ENCODE measurements at places on chromosomes 5 and 9. TPM values are rescaled to one million over a fixed set of nuclear protein-coding genes. Genes with fewer than 3 reads are reported as not detected.
A peak's percentile ranks its signal among the peaks of the same experiment; 100 is the strongest.

DNA sequence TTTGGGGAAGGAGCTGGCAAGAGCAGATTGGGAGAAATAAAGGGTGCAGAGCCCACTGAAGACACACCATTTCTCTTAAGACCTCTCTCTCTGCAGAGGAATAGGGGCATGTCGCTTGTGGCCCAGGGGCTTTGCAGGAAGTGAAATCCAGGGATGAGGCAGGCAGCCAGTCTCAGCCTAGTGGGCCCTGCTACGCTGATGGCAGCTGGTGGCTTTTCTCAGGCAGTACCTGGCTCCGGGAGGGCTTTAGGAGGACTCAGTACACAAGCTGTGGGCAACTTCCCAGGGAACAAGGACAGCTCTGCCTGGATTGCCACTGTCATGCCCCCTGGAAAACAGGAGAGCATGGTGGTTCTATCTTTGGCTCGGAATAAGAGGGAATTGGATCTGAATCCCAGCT, 76.2 kb upstream of the NEURL1B start:
- no peak for DNase-seq
- no peak overlapping the region for H3K4me3 ChIP-seq
- H3K27ac ChIP-seq: peak overlapping the region; percentile 71

- H3K27ac ChIP-seq: peak overlapping the region; percentile 96
- H3K36me3 ChIP-seq: no peaks in the 10 kb centered on the region
- peak overlapping the region; percentile 87 for H3K4me3 ChIP-seq
- peaks cover 23% of the 10 kb centered on the region for H3K4me1 ChIP-seq
Observed at GRCh38 chr9:2013743-2014475, 1.2 kb upstream of the SMARCA2 start.

- no peaks in the 10 kb centered on the region for H3K27me3 ChIP-seq
- no peak overlapping the region for H3K27ac ChIP-seq
- no peak for DNase-seq
- no peak overlapping the region for H3K4me3 ChIP-seq
- no peaks in the 10 kb centered on the region for H3K4me1 ChIP-seq
Observed at GRCh38 chr9:107274096-107274495, 9.0 kb upstream of the RAD23B start.

The CDH9 gene
- not detected for polyA plus RNA-seq

DNA sequence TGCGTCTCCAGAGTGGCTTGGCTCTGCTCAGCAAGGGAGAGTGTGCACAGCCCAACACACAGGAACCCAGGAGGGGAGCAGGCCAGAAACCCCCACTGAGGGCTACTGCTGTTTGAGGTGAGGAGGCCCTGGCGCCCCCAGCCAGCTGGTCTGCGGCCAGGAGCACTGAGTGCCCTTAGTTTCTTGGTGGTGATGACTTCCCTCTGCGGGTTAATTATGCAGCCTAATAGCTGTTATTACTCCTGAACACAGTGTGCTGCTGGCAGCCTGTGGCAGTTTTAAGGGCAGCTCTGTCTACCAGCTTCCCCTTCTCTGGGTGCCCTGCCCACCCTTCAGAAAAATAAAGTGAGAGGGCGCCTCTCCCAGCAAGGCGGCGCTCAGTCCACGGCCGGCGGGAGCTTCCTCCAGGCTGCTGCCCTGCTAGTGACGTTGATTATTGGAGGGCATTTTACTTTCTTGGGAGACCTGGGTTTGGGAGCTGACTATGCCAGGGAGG, 19.2 kb downstream of the GADD45G start:
- no peaks in the 10 kb centered on the region for H3K27me3 ChIP-seq
- H3K4me1 ChIP-seq: no peaks in the 10 kb centered on the region
- H3K36me3 ChIP-seq: no peaks in the 10 kb centered on the region
- H3K4me3 ChIP-seq: no peak overlapping the region
- H3K27ac ChIP-seq: peak overlapping the region; percentile 88

The HRCT1 gene
- polyA plus RNA-seq: 12.7 TPM

- no peaks in the 10 kb centered on the region for H3K4me1 ChIP-seq
- no peak overlapping the region for H3K27ac ChIP-seq
Observed at GRCh38 chr5:15601274-15601673, 101.3 kb downstream of the FBXL7 start.

DNA sequence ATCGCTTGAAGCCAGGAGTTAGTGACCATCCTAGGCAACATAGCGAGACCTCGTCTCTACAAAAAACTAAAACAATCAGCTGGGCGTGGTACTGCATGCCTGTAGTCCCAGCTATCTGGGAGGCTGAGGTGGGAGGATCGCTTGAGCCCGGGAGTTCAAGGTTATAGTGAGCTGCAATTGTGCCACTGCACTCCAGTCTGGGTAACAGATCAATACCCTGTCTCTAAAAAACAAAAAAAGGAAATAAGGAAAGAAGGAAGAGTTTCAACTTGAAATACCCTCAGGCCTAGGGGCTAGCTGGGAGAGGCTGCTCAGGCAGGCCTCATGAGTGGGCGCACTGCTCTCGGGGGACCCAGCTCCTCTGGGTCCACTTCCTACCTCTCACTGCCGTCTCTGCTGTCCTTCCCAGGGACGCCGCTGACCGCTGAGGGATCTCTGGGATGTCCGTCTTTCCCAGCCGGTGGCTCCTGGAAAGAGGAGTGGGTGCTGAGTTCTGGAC, 56.4 kb downstream of the PRRT1B start:
- H3K27ac ChIP-seq: no peak overlapping the region
- no peak for DNase-seq
- H3K4me3 ChIP-seq: no peak overlapping the region
- H3K4me1 ChIP-seq: peaks cover under 1% of the 10 kb centered on the region
- H3K27me3 ChIP-seq: no peaks in the 10 kb centered on the region

DNA sequence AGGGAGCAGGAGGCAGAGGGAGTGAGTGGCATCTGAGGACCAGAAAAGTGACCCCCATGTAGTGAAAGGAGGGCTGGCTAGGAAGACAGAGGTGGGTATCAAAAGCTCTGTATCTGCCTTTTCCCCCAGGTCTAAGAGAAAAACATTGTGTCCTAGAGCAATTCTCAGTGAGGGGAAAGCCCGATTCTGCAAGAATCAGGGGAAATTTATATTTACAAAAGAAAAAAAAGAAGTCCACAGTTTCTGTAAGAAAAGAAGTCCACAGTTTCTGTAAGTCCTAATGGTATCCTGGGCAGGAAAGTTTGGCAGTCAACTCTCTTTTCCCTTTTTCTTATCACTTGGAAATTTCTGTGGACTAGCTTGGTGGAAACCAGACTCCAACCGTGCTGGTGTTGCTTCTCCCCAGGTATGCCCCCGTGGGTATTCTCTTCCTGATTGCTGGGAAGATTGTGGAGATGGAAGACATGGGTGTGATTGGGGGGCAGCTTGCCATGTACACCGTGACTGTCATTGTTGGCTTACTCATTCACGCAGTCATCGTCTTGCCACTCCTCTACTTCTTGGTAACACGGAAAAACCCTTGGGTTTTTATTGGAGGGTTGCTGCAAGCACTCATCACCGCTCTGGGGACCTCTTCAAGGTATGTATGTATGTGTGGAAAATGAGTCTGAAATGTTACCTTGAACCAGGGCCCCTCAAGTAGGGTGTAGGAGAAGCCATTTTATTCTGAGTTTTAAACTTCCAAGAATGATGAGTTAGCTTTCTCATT, 73.0 kb downstream of the SLC1A3 start:
- H3K36me3 ChIP-seq: no peaks in the 10 kb centered on the region
- no peak for DNase-seq
- H3K4me3 ChIP-seq: no peak overlapping the region
- H3K4me1 ChIP-seq: no peaks in the 10 kb centered on the region
- H3K27ac ChIP-seq: no peak overlapping the region

DNA sequence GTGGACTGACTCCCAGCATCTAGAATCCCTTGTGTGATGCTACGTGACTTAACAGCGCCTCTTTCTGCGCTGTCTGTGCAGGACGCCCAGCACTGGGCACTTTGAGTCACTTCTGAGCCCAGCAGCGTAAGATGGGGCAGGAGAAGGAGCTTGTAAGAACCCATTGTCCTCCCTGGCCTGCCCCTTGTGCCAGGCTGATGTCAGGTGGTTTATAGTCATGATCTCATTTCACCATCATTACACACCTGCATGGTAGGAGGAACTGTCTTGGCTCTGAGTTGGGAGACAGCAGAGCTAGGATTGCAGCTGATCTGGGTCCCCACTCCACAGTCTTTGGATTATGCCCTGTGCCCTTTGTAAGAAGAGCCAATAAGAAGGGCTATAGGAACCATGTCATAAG, 12.2 kb downstream of the ERGIC1 start:
- no peak overlapping the region for H3K27ac ChIP-seq
- no peak overlapping the region for H3K4me3 ChIP-seq
- peaks cover 14% of the 10 kb centered on the region for H3K4me1 ChIP-seq

The IL12B gene
- not detected for polyA plus RNA-seq

The MATR3 gene
- 60.8 TPM for polyA plus RNA-seq

GRCh38 chr5:179192185-179192890, 132.2 kb downstream of the ZNF354C start:
- H3K27ac ChIP-seq: no peak overlapping the region
- H3K36me3 ChIP-seq: no peaks in the 10 kb centered on the region
- DNase-seq: peak; percentile 49
- no peak overlapping the region for H3K4me3 ChIP-seq
- H3K4me1 ChIP-seq: no peaks in the 10 kb centered on the region

DNA sequence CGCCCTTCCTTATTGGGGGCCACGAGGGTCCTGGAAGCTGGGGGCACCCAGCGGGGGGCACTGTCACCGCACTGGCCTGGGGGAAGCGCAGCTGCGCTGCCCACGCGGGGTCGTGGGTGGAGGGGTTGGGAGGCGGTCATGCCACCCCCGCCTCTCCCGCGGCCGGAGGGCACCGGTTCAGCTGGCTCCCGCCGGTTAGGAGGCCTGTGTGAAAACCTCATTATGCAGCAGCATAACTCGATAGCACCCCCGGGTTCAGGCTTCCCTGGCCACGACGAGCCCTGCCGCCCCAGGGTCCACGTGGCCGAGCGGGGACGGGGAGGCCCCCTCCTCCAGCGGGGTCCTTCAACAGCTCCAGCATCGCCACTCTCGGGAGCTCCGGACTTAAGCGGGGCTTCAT, 91.2 kb upstream of the ERCC6L2 start:
- no peak for DNase-seq
- H3K4me1 ChIP-seq: peaks cover 8% of the 10 kb centered on the region
- no peak overlapping the region for H3K27ac ChIP-seq
- no peak overlapping the region for H3K4me3 ChIP-seq
